Pancreas (tissue), 10 donors: ENCODE measurements at places on chromosomes 6 and 20. TPM values are rescaled to one million over a fixed set of nuclear protein-coding genes. Genes with fewer than 3 reads are reported as not detected.

ENPP5 gene
- total RNA-seq = 4.4 TPM

C6orf62 gene
- total RNA-seq = 33.7 TPM

PDE10A gene
- 4.0 TPM for total RNA-seq

GHRH gene
- not detected for total RNA-seq

PXDC1 gene
- 11.4 TPM for total RNA-seq
